ENCODE measurements at places on chromosomes 5 and 9. TPM values are rescaled to one million over a fixed set of nuclear protein-coding genes. Genes with fewer than 3 reads are reported as not detected.

GRCh38 chr5:170874017-170874416 lies 12.2 kb downstream of the RANBP17 start:
- no peaks in the 10 kb centered on the region for H3K27me3 ChIP-seq
- no peak overlapping the region for H3K27ac ChIP-seq
- H3K4me1 ChIP-seq, result no peaks in the 10 kb centered on the region

DNA sequence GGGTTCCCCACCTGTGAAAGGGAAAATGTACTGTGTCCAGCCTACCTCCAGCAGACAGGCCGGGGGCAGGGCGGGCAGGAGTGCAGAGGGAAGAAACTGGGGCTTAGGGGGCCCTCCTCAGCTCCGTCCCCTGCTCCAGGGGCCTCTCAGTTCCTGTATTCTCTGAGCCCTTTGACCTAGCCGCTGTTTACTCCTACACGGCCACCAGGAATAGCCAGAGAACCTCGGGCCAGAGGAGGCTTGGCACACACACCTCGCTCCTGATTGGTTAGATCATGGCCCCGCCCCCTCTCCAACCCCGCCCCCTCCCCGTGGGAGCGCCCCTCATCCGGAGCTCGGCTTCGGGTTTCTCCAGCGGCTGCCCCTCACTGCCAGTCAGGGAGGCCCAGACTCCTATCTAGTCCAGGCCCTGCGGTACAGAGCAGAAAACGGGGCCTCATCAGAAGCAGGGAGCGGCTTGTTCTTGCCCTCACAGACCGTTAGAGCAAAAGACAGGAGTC lies 2.2 kb downstream of the ST6GALNAC6 start:
- peaks cover 11% of the 10 kb centered on the region for H3K4me1 ChIP-seq
- peak overlapping the region; percentile 70 for H3K27ac ChIP-seq

The ANKRD20A1 gene
- 3.3 TPM for total RNA-seq

DNA sequence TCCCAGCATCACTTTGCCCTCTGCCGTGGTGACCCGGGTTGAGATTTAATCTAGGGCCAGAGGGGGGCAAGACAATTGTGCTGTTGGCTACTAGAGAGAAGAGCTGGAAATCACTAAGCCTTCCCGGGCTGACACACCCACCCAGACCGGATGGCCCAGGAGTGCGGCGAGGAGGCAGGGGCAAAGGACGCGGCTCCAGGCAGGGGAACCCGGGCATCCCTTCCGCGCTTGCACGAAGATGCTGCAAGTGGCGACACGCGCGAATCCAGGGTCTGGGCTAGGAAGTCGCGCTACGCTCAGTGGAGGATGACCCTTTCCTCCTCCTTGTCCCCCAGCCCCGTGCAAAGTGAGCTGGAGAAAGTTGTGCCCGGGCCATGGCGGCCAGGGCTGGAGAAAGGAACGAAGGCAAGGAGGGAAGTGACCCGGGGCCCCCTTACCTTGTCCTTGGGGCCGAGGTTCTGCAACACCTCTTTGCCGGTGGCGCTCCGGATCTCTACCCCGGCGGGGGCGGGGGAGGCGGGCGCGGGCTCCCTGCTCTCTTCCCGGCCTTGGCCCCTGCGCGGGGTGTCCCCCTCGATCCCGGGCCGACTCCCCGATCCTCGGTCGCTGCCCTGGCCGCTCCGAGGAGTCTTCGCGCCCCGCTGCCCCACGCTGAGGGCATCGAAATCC lies 693 bp downstream of the DPYSL3 start:
- peaks cover 23% of the 10 kb centered on the region for H3K4me1 ChIP-seq
- DNase-seq, result peak; percentile 73
- peak overlapping the region; percentile 72 for H3K27ac ChIP-seq
- H3K4me3 ChIP-seq, result peak overlapping the region; percentile 92

All from type B pancreatic cell (in vitro differentiated cells).